ENCODE measurements at places on chromosomes 2 and 18. TPM values are rescaled to one million over a fixed set of nuclear protein-coding genes. Genes with fewer than 3 reads are reported as not detected.

- no peak for DNase-seq
Measured at GRCh38 chr2:27445615-27446014, 3.4 kb downstream of the KRTCAP3 start.

DNA sequence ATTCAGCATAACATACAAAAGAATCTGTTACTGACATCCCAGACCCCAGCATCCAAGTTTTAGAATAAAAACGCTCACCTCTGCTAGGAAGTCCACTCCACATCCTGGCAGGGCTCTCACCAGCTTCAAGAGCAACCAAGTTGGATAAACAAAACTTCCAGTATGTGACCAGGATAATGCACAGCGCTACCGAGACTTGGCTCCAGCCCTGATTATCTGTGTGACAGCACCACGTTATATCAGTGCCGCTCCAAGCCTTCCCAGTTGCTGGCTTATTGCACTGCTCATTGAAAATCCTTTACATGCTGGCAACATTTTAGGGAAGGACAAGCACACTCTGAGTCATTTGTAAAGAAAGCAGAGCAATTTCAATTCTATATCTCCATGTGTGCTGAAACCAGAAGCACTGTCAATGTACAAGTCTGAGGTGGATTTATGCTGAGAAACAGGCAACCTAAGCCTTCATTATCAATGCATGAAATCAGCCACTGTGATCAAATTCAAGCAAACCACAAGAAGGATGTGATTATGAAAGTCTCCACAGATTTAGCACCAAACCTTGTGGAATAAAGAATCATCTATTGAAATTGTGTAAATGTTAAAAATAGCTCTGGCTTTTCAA, 115.7 kb downstream of the ZNF385B start:
- no peak for DNase-seq

GRCh38 chr2:8431446-8432125, 250.3 kb upstream of the ID2 start:
- DNase-seq: no peak

DNA sequence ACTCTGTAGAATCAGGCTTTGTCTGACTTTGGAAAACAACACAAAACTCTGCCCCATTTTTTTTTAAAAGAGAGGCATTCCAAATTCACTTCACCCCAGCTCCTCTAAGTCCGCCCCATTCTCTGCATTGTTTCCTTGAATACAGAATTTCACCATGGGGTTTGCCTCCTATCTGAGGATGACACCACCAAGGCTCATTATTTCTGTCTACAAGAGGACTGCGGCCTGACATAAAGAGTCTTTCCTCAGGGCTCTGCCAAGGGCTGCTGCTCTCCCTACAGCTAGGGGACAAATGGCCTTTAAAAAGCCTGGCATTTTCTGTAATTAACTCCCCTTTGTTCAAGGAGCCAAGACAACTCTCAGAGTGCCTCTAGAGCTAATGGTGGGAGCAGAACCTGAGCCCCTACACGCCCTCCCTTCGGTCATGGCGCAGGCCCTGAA, 4.6 kb downstream of the CHST10 start:
- no peak for DNase-seq

Gene HOXD1
- not detected for total RNA-seq

Gene FKBP1B
- total RNA-seq: 0.47 TPM

Data from CD4-positive, alpha-beta T cell (primary cell).